Left ventricle myocardium inferior (tissue), 1 donor: ENCODE measurements at places on chromosomes 3 and 15. TPM values are rescaled to one million over a fixed set of nuclear protein-coding genes. Genes with fewer than 3 reads are reported as not detected.

GRCh38 chr15:65547841-65548240 lies 17.6 kb downstream of the HACD3 start:
- no peak for DNase-seq

DNA sequence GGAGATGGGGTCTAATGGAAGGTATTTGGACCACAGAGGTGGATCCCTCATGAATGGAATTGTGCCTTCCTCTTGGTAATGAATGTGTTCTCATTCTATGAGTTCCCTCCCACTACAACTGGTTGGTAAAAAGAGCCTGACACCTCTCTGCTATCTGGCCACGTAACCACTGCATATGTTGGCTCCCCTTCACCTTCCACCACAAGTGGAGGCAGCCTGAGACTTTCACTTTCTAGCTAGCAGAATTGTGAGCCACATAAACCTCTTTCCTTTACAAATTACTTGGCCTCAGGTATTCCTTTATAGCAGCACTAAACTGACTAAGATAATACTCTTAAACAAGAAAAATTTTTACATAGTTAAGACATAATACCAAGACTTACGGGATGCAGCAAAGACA lies 155.3 kb downstream of the NR1I2 start:
- no peak for DNase-seq

- no peak for DNase-seq
These were observed 109.7 kb downstream of the GALK2 start for GRCh38 chr15:49279521-49280456.

- DNase-seq = no peak
These were observed 64.4 kb downstream of the P2RY1 start for GRCh38 chr3:152899306-152899705.

GRCh38 chr15:69502470-69503045 lies 49.9 kb downstream of the RPLP1 start:
- DNase-seq = no peak

GRCh38 chr3:60424942-60425341 lies 826.3 kb downstream of the FHIT start:
- no peak for DNase-seq

- DNase-seq = no peak
These were observed 31.6 kb upstream of the PCSK6 start for GRCh38 chr15:101521069-101521468.

DNA sequence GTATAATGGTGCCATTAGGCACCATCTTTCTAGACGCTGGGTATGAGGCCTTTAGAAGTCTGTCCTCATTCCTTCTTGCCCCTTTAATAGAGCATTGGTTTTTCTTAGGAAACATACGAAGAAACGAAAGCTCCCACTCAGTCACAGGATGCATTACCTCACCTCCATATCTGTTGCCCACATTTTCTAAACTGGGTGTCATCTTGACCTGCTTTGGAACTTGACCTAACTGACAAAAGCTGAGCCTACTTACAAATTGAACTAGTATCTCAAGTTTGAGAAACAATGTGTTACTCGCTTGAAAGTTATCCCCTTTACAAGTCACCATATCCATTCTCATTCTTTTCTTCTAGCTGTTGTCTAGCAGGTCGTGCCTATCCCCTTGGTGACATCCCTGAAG lies 102.7 kb downstream of the VPS8 start:
- no peak for DNase-seq

GRCh38 chr3:134527037-134527436 lies 41.2 kb downstream of the CEP63 start:
- DNase-seq = no peak

DNA sequence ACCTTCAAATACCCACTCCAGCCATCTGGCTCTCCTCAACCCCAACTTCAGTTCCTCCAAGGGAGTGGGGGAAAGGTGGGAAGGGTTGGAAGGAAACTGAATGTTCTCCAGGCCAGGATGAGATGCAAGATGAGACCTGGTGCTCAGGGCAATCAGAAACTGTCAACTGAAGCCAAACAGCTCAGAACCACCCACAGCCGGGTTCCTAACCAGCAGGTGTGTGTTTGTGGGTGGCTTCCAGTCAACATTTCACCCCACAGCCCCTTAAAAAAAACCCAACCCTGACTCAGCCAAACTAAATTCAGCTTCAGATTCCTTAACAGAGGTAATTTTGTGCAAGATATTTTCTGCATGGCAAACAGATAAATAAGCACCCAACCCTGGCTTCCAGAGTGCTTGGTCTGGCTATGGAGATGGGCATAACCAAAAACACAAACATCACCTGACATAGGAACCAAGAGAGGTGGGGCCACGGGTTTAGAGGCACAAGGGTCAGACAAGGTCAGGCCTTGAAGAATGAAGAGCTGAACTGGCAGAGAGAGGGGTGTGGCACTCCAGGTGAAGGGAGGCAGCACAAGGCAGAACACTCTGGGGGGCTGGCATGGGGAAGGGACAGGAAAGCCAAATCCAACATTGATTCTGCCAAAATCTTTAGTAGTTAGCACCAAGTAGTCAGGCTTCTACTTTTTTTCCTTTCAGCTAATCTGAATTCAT lies 34.7 kb downstream of the ZNF445 start:
- DNase-seq = no peak

DNA sequence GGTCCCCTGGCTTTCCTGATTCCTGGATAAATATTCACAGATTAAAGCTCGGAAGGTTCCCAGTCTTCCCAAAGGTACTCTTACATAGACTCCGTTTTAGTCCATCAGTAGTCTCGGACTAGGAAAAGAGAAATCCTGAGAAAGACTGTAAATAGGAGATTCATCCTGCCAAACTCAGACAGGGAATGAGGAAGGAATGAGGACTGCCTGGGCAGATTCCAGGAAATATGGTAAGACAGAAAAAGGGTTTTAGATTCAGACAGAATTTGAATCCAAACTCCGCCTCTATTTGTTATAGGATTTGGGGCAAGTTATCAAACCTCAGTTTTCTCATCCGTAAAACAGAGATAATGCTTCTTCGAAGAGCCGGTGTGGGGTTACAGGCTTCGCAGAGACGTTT lies 77.8 kb upstream of the VGLL4 start:
- no peak for DNase-seq

GRCh38 chr3:61288446-61288845 lies 37.2 kb upstream of the FHIT start:
- no peak for DNase-seq

GRCh38 chr3:52004163-52004787 lies 8.6 kb upstream of the RPL29 start:
- peak; percentile 67 for DNase-seq

DNA sequence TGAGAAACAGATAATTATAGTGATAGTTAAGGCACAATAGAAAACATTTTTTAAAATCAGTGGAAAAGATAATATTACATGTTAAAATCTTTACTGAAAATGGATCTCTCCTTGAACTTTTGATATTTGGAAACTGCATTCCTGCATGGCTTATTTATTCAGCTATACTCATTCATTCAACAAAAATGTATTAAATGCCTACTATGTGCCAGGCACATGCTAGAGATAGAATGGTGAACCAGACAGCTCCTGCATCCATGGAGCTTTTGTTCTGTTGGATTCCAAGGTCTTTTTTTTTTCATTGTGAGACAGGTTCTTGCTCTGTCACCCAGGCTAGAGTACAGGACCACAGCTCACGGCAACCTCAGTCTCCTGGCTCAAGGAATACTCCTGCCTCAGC lies 4.5 kb downstream of the PXK start:
- no peak for DNase-seq

GRCh38 chr3:104941785-104942184 lies 424.9 kb upstream of the ALCAM start:
- DNase-seq = no peak

DNA sequence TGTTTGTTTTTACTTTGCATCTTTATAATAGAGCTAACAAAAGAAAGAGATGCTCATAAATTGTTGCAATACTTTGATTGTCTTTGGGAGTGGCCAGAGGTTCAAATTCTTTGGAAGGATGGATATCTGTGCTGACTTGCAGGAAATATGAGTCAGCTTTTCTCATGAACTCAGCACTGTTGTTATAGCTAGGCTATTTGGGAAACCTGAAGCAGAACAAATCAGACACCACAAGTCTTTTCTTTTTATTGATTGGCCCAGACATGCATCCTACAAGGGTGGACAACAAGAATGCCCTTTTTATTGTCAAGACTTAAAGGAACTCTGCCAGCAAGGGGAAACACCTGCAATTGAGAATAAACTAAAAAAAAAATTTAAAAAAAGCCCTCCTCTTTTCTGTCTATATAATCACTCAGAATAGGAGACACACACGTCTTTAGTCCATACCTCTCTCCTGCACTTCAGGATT lies 4.6 kb upstream of the DENND4A start:
- DNase-seq = no peak

GRCh38 chr3:23474580-23475357 lies 271.6 kb downstream of the UBE2E2 start:
- DNase-seq = no peak

GRCh38 chr3:18379647-18380046 lies 45.5 kb downstream of the SATB1 start:
- DNase-seq = no peak

DNA sequence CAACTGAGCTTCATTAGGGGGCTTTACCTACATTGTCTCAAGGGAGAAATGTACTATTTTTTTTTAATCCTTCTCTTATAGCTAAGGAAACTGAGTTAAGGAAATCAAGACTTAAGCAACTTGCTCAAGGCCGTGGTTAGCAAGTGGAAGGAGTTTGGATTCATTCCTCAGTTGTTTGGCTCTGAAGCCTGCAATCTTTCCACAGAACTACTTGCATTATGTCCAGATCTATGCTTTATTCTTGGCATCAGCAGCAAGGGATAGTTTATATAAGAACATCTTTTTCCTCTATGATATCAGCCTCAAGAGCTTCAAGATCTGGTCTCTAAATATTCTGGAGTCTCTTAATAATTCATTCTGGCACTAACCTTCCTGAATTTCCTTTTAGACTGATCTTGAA lies 182.4 kb downstream of the SV2B start:
- DNase-seq = no peak

DNA sequence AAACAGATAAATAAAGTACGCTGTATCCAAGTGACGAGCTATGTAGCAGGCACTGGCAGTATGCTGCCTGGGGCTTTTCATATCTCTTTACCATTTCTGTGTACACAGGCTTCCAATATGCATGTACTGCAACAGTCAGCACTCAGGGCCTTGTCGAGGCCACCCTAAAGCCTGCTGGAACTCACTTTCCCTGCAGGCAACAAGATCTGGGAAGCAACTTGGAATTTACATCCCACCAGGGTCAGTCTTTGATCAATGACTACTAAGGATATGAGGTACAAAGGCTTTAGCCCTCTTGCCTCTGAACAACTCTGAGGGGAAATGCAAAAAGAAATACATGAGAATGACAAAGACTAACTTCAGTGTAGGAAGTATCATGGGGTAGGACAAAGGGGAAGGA lies 101.8 kb upstream of the ARL6 start:
- DNase-seq = no peak

GRCh38 chr15:75131269-75131643 lies 70.4 kb upstream of the C15orf39 start:
- DNase-seq = no peak

The CCR4 gene
- not detected for total RNA-seq

The GOLGA6D gene
- total RNA-seq = not detected

The SAMD7 gene
- not detected for total RNA-seq

The SENP8 gene
- 6.5 TPM for total RNA-seq

The GOLGA8S gene
- total RNA-seq = 0.33 TPM

The TP63 gene
- total RNA-seq = 0.14 TPM

The PPARG gene
- total RNA-seq = 15.6 TPM

The BFSP2 gene
- not detected for total RNA-seq
